ENCODE measurements at places on chromosomes 6 and 20.

- no peak for DNase-seq
Observed at GRCh38 chr6:137894779-137895385, 27.8 kb downstream of the TNFAIP3 start.

GRCh38 chr20:19761841-19762240, 3.8 kb downstream of the RIN2 start:
- DNase-seq: no peak

GRCh38 chr20:25622049-25622448, 1.8 kb downstream of the NANP start:
- no peak for DNase-seq

GRCh38 chr6:111658462-111659154, 52.9 kb upstream of the TRAF3IP2 start:
- no peak for DNase-seq

DNA sequence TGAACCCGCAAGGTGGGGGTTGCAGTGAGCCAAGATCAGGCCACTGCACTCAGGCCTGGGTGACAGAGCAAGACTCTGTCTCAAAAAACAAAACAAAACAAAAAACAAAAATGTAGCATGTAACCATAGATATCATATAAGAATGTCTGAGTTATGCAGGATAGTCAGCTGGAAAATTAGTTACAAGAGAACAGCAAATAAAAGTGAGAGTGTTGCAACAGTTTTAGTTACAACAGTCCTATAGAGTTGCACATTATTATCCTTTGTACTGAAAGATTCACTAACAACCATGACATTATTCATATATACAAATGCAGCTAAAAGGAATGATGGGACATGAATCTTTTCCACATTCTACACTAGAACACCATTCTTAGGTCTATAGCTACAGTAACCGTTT, 16.4 kb downstream of the RNF24 start:
- DNase-seq: no peak

- DNase-seq: no peak
Observed at GRCh38 chr20:56855708-56856107, 226.6 kb downstream of the TFAP2C start.

- no peak for DNase-seq
Observed at GRCh38 chr20:30288346-30288745, 969.1 kb upstream of the DEFB115 start.

- DNase-seq: no peak
Observed at GRCh38 chr6:126118936-126119335, 132.6 kb downstream of the TRMT11 start.

Measured in osteocyte (in vitro differentiated cells).